ENCODE measurements at places on chromosomes 11 and 22. TPM values are rescaled to one million over a fixed set of nuclear protein-coding genes. Genes with fewer than 3 reads are reported as not detected.

TP53AIP1 gene
- not detected for total RNA-seq

OR52E8 gene
- not detected for total RNA-seq

FOLR1 gene
- not detected for total RNA-seq

CASP1 gene
- total RNA-seq = 94.1 TPM

PLAAT3 gene
- 25.5 TPM for total RNA-seq

Data from activated CD8-positive, alpha-beta memory T cell treated with anti-CD3 and anti-CD28 coated beads, Interleukin-2, amount 10 ng/mL, durations not matched to agents 7 days and 5 days (primary cell).